8988T (cell line): ENCODE measurements at places on chromosomes 2 and 18.

GRCh38 chr2:36871068-36871707 lies 95.1 kb downstream of the STRN start:
- no peak for DNase-seq

DNA sequence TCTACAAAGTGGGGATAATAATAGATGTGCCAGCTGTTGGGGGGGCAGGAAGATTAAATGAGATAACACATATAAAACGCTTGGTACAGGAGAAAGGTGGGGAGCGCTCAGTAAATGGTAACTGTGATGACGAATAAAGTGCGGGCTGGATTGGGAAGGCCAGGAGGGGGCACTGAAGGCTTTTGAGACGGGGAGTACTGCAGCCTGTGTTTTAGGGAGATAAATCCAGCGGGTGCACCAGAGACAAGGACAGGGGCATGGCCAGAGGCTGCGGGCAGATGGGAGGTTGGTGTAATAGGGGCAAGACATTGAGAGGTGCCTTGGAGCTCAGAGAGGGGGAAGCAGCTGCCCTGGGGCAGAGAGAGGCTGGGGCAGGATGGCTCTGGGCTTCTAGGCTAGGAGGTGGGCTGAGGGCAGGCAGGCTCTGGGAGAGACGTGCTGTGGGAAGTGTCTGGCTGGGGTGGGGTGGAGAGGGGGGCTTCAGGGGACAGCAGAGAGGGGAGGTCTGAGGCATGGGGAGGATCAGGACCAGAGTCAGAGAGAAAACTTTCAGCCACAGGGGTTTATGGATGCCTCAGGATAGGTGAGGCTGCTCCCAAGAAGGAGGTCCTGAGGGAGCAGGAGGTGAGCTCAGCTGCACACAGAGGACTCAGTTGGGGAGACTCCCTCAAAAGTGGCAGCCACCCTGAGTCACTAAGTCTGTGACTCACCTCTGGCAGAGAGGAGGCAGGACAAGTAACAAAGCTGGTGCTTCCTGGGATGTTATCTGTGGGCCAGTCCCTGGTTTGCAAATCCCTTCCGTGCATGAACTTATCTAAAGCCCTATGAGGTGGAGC lies 18.8 kb downstream of the TEX44 start:
- peak; percentile 87 for DNase-seq

DNA sequence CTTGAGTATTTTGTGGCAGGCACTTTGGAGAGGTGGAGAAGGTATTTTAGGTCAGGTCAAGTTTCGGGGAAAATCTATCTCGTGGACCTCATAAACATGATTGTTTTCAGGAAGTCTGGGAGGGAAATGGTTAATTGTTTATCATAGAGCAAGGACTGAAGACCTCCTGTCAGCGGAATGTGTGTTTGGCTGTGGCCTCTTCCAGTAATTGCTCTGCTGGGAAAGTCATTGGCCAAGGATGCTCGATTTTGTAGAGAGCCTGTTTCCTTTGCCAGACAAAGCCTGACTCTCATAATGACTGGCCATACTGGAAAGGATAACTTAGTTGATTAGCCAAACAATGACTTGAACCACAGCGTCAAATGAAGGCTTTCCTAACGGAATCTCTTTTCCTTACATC lies 30.0 kb downstream of the IL1R2 start:
- no peak for DNase-seq

DNA sequence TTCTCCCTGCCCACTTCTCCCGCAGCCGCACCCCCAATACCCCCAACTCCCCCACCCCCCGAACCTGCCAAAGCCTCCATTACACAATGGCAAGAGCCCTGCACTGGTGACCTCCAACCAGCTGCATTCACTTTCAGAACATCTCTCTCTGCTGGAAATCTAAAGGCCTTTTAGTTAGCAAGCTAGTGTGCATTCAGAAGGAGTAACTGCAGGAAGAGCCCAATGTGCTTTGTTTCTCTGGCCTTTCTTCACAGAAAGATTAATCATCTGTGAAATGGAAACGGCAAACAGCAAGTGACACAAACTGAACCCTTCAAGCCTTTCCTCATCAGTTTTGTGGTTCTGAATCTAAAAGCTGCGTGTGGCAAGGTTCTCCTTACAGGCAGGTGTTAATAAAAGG lies 124.2 kb downstream of the OLA1 start:
- no peak for DNase-seq

DNA sequence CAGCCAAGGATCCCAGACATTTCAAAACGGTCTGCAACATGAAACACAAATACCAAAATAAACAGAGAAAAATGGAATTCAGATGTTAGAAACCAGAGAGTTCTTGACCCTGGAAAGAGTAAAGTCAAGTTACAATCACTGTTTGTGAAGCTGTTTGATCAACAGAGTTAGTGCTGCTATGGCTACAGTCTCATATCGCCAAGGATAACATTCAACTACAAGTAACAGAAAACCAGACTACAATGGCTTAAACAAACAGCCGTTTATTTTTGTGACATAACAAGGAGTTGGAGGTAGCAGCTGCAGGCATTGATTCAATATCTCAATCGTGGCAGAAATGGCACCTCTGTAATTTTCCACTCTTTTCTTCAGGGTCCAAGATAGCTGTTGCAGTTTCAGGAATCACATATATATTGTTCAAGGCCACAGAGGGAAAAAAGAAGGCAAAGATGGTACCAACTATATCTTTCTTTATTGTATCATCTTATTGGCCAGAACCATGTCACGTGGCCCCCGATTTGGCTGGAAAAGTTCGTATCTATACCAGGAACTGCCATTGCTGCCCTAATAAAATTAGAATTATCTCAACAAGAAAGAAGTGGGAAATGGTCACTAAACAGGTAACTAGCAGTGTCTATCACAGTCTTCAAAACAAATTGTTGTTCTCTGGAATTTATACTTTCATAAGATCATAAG lies 17.7 kb upstream of the HNRNPLL start:
- no peak for DNase-seq

- no peak for DNase-seq
These were observed 233.3 kb downstream of the MBD2 start for GRCh38 chr18:53991202-53991601.

- DNase-seq = no peak
These were observed 375.7 kb downstream of the EIPR1 start for GRCh38 chr2:3001615-3002560.

- no peak for DNase-seq
These were observed 13.5 kb upstream of the PRSS56 start for GRCh38 chr2:232506709-232507108.

- DNase-seq = no peak
These were observed 846.4 kb downstream of the DCDC2C start for GRCh38 chr2:4549666-4550210.

DNA sequence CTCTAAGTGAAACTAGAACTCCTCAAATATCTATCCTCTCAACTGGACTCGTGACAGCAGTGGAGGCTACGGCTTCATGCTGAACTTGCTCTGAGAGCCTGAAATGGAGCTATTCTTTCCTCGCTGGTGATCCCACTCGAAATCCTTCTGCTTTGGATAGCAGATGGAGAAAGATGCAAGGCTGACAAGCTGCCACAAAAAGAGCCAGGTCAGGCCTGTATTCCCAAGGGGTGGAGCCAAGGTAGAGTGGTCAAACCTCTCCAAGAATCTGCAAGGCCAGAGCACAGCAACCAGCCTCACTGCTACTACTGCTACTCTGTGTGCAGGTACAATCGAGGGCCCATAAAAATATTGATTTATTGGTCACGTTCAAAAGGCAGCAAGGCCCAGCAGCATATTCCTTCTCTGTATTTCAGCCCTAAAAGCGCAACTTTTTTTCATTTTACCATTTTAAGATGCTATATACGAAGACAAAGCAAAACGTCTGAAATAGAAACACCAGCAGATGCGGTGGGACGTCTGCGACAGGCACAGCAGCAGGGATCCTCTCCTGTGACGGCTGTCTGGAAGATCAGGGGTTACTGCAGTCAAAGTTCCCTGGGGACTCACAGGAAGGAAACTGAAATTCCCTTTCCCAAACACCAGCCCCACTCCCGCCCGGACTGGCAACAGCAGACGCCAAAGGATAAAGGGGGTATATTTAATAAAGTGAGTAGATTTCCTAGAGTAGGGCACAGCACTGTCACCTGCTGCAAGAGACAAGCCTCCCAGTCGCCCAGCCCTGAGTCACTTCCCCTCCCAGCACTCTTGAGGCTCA lies 2.4 kb downstream of the SPRED2 start:
- no peak for DNase-seq

DNA sequence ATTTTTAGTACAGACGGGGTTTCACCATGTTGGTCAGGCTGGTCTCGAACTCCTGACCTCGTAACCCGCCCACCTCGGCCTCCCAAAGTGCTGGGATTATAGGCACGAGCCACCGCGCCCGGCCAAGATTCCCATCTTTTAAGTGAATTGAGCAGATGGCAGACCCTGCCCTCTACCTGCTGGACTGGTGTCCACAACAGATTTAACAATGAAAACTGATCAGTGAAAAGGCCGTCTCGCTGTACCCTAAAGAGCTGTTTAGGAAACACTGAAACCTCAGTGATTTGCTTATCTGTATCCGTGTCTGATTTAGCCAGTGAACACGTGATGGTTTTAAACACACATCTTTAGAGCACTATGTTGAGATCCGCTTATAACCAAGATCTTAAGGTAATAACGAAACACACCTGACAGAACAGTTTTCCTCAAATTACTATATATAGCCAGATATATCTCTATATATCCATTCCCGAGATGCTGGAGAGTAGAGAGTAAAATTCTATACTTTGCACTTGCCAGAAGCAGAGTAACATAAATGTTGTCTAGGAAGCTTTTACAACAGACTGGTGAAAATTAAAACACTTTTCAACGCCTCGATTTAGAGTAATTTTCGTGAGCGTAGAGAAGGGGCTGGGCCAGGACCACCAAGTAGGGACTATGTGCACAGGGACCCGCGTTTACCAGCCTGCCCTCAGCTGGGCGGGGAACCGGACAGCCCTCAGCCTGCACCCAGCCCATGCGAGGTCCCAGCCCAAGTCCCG lies 594 bp downstream of the FAM161A start:
- DNase-seq = peak; percentile 37

DNA sequence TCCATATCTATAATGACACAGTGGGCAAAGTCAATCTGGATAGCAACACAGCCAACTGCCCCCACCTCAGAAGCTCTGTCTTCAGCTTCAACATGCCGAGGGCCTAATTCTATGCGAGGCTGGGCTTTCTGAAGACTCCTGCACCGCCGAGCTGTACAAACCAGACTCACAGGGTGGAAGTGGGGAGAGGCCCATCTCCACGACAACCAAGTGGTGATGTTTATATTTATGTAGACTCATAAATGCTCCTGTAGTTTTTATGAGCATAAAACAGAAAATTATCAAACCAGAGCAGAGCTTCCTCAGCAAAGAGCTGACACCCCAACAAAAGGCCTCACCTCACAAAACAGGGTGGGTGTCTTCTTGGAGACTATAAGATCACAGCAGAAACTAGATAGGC lies 77.0 kb upstream of the LGALSL start:
- no peak for DNase-seq
